ENCODE measurements at places on chromosomes 12 and 14.

DNA sequence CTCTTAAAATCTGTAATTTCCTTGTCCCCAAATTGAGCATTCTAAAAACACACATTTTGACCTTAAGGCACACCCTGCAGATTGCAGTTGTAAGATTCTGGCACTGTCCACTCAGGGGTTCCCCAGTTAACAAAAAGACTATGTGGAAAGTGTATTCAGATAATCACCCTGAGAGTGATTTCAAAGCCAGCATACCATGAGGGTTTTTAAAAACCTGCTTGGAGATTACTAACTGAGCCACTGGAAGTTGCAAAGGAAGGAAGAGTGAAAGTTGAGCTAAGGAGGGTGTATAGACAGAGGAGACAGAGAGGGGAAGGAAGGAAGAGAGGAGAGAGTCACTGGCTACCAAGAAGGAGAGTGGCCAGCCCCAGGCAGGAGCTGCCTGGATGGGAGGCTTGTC is 82.6 kb downstream of the EML1 start:
- H3K27ac ChIP-seq, result no peak overlapping the region
- no peaks in the 10 kb centered on the region for H3K4me1 ChIP-seq
- no peak for DNase-seq
- H3K4me3 ChIP-seq, result no peak overlapping the region
- H3K36me3 ChIP-seq, result peaks cover 2% of the 10 kb centered on the region
- H3K27me3 ChIP-seq, result peaks cover 97% of the 10 kb centered on the region

- no peaks in the 10 kb centered on the region for H3K27me3 ChIP-seq
- no peak overlapping the region for H3K27ac ChIP-seq
- no peak overlapping the region for H3K4me3 ChIP-seq
- H3K4me1 ChIP-seq, result no peaks in the 10 kb centered on the region
- H3K36me3 ChIP-seq, result peaks cover 2% of the 10 kb centered on the region
Observed at GRCh38 chr12:83018088-83018487, 331.4 kb downstream of the TMTC2 start.

DNA sequence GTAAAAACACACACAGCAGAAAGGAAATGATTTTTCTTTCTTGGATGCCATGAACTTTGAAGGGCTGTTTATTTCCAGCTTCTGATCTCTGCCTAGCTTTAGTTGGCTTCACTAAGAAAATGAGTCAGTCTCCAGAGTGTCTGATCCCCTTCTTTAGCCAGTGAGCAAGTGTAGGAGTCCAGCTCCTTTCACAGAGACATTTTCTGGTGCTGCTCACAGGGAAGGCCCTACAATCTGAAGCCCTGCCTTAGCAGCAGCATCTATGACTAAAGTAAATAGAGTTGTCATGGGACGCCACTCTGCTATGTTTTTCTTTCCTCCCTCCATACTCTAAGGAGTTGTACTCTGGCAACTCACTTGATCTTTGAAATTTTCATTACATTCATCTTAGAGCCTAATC is 103.5 kb downstream of the RPAP3 start:
- no peak overlapping the region for H3K4me3 ChIP-seq
- H3K27ac ChIP-seq, result no peak overlapping the region
- H3K36me3 ChIP-seq, result peaks cover 3% of the 10 kb centered on the region
- no peaks in the 10 kb centered on the region for H3K4me1 ChIP-seq

DNA sequence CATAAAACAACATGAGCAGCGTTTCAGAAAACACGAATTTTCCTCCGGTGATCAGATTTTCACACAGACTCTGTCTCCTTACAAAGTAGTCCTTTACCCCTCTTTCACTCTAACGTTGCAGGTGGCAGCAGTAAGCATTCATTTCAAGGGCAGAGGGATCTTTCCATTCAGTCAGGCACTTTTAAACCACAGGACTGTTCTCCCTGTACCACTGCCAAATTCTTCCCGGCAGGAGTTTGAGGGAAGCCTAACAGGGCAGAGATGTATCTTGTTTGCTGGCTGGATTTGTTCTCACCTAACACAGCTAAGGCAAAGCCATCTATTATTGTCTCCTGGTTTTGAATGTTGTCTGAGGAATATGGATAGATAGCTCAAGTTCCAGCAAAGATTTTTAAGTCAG is 1187.3 kb upstream of the SEL1L start:
- no peaks in the 10 kb centered on the region for H3K36me3 ChIP-seq
- no peak for DNase-seq
- no peak overlapping the region for H3K27ac ChIP-seq
- H3K27me3 ChIP-seq, result no peaks in the 10 kb centered on the region
- no peak overlapping the region for H3K4me3 ChIP-seq

GRCh38 chr12:121190523-121191031 is 19.4 kb upstream of the P2RX4 start:
- no peak overlapping the region for H3K4me3 ChIP-seq
- no peak for DNase-seq
- no peak overlapping the region for H3K27ac ChIP-seq
- H3K4me1 ChIP-seq, result no peaks in the 10 kb centered on the region
- no peaks in the 10 kb centered on the region for H3K27me3 ChIP-seq
- no peaks in the 10 kb centered on the region for H3K36me3 ChIP-seq

DNA sequence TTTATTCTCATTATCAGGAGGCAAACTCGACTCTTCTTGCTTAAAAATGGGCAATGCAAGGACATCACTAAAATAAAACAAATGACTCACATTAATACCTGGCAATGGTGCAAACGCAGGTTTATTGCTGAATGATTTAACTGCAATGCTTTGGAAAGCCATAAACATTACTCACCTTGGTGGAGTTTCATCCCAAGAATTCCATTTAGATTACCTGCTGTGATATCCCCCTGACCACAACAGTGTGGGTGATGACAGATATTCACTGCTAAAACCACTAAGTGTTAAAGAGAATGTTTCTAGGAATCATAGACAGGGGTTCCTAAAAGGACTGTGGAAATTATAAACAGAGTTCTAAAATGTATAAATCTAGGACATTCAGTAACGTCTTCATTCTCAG is 35.3 kb upstream of the CSRNP2 start:
- H3K4me3 ChIP-seq, result no peak overlapping the region
- no peaks in the 10 kb centered on the region for H3K4me1 ChIP-seq
- H3K27ac ChIP-seq, result no peak overlapping the region

DNA sequence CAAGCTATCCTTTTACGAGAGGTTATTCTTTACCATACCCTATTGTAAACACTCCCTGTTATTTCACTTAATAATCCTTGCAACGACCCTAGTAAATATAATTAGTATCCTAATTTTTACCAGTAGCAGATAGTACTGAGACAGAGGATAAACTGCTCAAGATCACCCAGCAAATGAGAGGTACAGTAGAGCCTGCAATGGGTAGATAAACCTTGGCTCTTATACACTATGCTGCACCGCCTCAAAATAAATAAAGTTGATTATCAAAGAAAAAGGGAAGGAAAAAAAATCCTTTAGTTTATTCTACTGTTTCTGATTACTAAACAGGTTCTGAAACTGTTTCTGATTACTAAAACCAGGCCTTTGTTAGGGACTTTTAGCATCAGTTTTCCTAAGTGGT is 22.5 kb downstream of the YBX3 start:
- H3K4me1 ChIP-seq, result peaks cover 8% of the 10 kb centered on the region
- peak overlapping the region; percentile 29 for H3K4me3 ChIP-seq
- no peaks in the 10 kb centered on the region for H3K27me3 ChIP-seq
- no peak for DNase-seq
- no peak overlapping the region for H3K27ac ChIP-seq
- peaks cover 30% of the 10 kb centered on the region for H3K36me3 ChIP-seq

DNA sequence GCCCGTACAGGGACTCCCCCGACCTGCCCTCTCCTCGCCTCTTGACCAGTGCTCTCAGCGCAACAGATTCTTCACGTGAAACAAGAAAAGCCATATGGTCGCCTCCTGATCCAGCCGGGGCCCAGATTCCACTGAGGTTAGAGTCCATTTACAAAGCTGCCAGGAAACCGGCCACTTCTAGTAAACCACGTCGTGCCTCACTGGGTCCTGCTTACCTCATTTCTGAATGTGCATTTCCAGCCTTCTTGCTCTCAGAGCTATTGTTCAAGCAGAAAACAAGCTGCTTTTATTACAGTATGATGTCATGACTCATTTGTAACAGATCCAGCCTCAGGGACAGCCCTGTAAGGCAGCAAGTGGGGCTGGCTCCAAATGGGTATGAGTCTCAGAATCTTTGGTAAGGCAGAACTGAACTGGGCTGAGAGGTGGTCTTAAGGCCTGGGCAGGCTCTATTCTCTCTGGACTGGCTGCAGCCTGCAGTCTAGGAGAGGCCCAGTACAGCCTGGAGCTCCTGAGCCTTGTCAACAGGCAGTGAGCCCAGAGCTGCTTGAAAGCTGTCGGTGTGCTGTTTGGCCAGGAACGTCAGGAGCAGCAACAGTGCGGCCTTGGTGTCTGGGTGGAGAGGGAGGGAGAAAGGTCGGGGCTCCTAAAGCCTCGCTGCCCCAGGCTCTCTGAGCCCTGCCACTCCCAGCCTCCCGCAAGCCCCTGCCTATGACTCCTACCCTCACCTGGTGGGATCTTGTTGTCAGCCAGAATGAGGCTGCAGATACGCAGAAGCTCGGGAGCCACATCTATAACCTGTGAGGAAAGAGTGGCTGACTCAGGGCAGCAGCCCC is 8.3 kb downstream of the REC8 start:
- H3K4me1 ChIP-seq, result peaks cover 7% of the 10 kb centered on the region
- H3K4me3 ChIP-seq, result no peak overlapping the region
- H3K36me3 ChIP-seq, result peaks cover 26% of the 10 kb centered on the region
- no peak overlapping the region for H3K27ac ChIP-seq
- H3K27me3 ChIP-seq, result no peaks in the 10 kb centered on the region

DNA sequence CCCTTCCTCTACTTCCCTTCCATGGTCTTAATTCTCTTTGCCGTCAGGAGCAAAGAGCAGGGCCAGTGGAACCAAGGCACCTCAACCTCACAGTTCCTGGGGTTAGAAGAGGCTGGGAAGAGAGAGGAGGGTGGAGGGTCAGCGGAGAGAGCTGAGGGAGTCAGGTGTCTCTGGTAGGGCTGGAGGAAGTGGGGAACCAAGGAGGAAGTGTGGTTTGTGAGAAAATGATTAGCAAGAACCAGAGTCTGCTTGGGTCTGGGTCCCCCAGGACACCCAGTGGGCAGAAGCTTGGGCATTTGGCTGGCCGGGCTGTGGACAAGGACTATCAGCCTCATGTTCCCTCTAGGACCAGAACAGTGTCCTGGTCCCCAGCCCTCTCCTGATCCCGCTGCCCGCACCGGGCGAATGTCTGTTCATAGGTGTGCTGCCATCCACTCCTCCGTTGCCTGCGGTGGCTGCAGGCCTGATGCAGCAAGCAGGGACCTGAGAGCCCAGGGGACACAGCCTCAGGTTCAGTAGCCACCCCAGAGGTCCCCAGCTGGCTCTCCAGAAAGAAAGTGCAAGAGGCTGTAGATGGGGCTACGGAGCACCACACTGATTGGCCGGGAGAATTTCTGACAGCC is 2.3 kb downstream of the HOXC12 start:
- DNase-seq, result no peak
- H3K4me1 ChIP-seq, result peaks cover 32% of the 10 kb centered on the region
- peaks cover 32% of the 10 kb centered on the region for H3K36me3 ChIP-seq
- H3K27ac ChIP-seq, result no peak overlapping the region
- peak overlapping the region; percentile 20 for H3K4me3 ChIP-seq
- H3K27me3 ChIP-seq, result peaks cover 91% of the 10 kb centered on the region

GRCh38 chr12:30846776-30847175 is 79.8 kb upstream of the TSPAN11 start:
- H3K36me3 ChIP-seq, result peaks cover 3% of the 10 kb centered on the region
- no peak overlapping the region for H3K27ac ChIP-seq
- no peak overlapping the region for H3K4me3 ChIP-seq
- peaks cover 4% of the 10 kb centered on the region for H3K4me1 ChIP-seq
- DNase-seq, result no peak
- no peaks in the 10 kb centered on the region for H3K27me3 ChIP-seq

- H3K27me3 ChIP-seq, result peaks cover 70% of the 10 kb centered on the region
- DNase-seq, result no peak
- no peak overlapping the region for H3K4me3 ChIP-seq
- peaks cover 3% of the 10 kb centered on the region for H3K36me3 ChIP-seq
- H3K4me1 ChIP-seq, result no peaks in the 10 kb centered on the region
- no peak overlapping the region for H3K27ac ChIP-seq
Observed at GRCh38 chr14:100589760-100590469, 2.7 kb upstream of the BEGAIN start.

- H3K4me3 ChIP-seq, result no peak overlapping the region
- no peak overlapping the region for H3K27ac ChIP-seq
- H3K36me3 ChIP-seq, result peaks cover 8% of the 10 kb centered on the region
- H3K4me1 ChIP-seq, result peaks cover 6% of the 10 kb centered on the region
- no peak for DNase-seq
- no peaks in the 10 kb centered on the region for H3K27me3 ChIP-seq
Observed at GRCh38 chr12:26471560-26471959, 276.2 kb downstream of the SSPN start.

- peaks cover 1% of the 10 kb centered on the region for H3K36me3 ChIP-seq
- H3K27ac ChIP-seq, result no peak overlapping the region
- no peak overlapping the region for H3K4me3 ChIP-seq
- H3K27me3 ChIP-seq, result no peaks in the 10 kb centered on the region
- no peak for DNase-seq
Observed at GRCh38 chr14:32897698-32898064, 41.0 kb upstream of the NPAS3 start.

GRCh38 chr12:45433441-45433868 is 217.6 kb downstream of the ANO6 start:
- no peak for DNase-seq
- H3K4me1 ChIP-seq, result no peaks in the 10 kb centered on the region
- no peak overlapping the region for H3K27ac ChIP-seq

- H3K4me1 ChIP-seq, result no peaks in the 10 kb centered on the region
- no peak overlapping the region for H3K27ac ChIP-seq
- no peak overlapping the region for H3K4me3 ChIP-seq
- H3K36me3 ChIP-seq, result peaks cover 2% of the 10 kb centered on the region
- no peak for DNase-seq
Observed at GRCh38 chr14:98028162-98028561, 1231.0 kb downstream of the VRK1 start.

DNA sequence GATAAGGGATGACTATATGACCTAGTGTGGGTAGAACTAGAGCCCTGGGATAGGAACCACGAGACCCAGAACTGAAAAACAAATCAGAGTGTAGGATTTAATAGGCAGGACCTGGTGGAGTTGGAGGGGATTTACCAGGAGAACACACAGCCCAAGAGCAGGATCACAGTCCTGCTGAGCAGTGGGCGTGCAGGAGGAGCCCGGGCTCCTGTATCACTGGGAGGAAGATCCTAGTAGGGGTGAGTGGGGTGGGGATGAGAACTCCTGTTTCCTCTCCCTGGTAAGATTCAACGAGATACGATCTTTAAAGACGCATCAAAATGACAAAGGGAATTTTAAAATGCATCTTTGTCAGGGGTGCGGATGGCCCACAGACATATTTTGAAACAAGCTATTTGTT is 220.1 kb downstream of the GALC start:
- H3K4me3 ChIP-seq, result no peak overlapping the region
- no peaks in the 10 kb centered on the region for H3K4me1 ChIP-seq
- peaks cover 2% of the 10 kb centered on the region for H3K36me3 ChIP-seq
- no peak overlapping the region for H3K27ac ChIP-seq
- H3K27me3 ChIP-seq, result peaks cover 7% of the 10 kb centered on the region

- H3K36me3 ChIP-seq, result peaks cover 4% of the 10 kb centered on the region
- H3K27ac ChIP-seq, result no peak overlapping the region
- peaks cover 72% of the 10 kb centered on the region for H3K27me3 ChIP-seq
- H3K4me3 ChIP-seq, result peak overlapping the region; percentile 47
Observed at GRCh38 chr12:6701078-6701768, 608 bp upstream of the PIANP start.

- H3K4me1 ChIP-seq, result peaks cover 4% of the 10 kb centered on the region
- no peak for DNase-seq
- H3K27ac ChIP-seq, result no peak overlapping the region
- no peaks in the 10 kb centered on the region for H3K36me3 ChIP-seq
- peaks cover 51% of the 10 kb centered on the region for H3K27me3 ChIP-seq
Observed at GRCh38 chr14:104139460-104140212, 1.2 kb downstream of the KIF26A start.

GRCh38 chr14:63715360-63715759 is 12.5 kb downstream of the SGPP1 start:
- no peaks in the 10 kb centered on the region for H3K27me3 ChIP-seq
- H3K27ac ChIP-seq, result no peak overlapping the region
- no peak for DNase-seq
- H3K36me3 ChIP-seq, result peaks cover 11% of the 10 kb centered on the region
- peaks cover 29% of the 10 kb centered on the region for H3K4me1 ChIP-seq

Measured in central memory CD8-positive, alpha-beta T cell (primary cell).